ENCODE measurements at places on chromosomes 16 and 17.
A peak's percentile ranks its signal among the peaks of the same experiment; 100 is the strongest.

DNA sequence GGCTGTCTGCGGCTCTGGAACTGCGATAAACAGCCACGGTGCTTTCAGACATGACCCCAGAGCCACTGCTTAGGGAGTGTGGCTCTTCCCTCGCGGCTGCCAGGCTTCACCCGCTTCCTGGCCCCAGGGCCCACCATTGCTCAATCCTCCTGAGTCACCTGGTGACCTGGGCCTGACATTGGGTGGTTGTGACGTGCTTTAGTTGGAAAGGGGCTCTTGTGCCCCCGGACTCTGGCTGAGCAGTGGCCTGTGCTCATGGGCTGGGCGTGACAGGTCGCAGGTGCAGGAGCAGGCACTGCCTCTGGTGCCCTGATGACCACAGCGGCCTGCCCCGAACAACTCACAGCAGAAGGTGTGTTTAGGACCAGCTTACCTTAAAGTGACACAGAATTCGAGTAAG is 8.6 kb upstream of the NUDT16L1 start:
- DNase-seq, result no peak

- peak; percentile 42 for DNase-seq
Measured at GRCh38 chr17:43694081-43694870, 32.6 kb upstream of the MEOX1 start.

GRCh38 chr17:76233588-76234353 is 6.5 kb downstream of the RNF157 start:
- DNase-seq, result no peak

DNA sequence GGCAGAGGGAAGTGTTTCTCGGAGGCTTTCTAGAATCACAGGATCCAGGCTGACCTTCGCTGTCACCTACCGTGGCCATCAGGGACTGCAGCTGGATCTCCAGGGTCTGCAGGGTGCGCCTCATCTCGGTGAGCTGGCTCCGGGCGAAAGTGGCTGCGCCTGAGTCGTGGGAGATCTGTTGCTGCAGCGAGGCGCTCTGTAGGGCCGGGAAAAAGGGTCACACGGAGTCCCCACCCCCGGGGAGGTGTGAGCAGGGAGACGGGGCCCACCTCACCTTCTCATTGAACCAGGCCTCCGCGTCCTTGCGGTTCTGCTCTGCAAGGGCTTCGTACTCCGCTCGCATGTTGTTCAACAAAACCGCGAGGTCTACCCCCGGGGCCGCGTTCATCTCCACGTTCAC is 2.9 kb downstream of the KRT28 start:
- DNase-seq, result no peak

GRCh38 chr16:74281300-74281699 is 15.3 kb upstream of the PSMD7 start:
- no peak for DNase-seq

- no peak for DNase-seq
Measured at GRCh38 chr17:70357190-70357589, 187.9 kb downstream of the KCNJ2 start.

DNA sequence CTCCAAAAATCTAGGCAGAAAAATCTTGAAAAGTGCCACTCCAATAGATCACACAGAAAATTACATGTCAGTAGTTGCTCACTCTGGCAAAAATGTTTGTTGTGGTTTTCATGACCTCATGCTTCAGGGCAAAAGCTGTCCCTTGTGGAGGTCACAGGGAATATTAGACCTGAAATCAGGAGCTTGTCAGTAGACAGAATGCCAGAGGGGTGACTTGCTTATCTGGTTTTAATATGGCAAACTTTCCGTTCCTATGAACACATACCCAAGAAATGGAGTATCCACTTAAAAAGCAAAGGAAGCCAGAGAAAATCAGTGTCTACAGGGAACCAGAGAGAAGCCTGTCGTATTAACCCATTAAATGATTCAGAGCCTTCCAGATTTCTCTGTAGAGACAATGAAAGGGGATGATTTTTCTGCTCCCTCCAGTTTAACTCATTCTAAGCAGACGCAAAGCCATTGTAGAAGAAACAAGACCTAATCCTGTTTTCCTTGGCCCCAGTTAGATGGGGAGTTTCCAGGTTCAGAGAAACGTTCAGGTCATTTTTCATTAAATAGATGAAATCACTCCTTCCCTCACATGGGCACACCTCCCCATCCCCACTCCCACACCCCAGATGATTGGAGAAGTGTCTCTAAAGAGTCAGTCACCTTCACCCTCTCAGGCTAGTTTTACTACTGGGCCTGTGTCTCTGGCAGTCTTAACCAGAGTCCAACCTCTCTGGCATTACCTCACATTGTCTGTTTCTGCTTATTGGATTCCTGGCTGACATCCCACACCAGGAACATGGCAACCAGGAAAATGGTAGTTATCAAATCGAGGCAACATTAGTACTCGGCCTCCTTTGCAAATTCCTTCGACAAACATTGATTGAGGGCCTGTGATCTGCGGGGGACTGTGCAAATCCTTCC is 6.0 kb downstream of the SOX9 start:
- no peak for DNase-seq

DNA sequence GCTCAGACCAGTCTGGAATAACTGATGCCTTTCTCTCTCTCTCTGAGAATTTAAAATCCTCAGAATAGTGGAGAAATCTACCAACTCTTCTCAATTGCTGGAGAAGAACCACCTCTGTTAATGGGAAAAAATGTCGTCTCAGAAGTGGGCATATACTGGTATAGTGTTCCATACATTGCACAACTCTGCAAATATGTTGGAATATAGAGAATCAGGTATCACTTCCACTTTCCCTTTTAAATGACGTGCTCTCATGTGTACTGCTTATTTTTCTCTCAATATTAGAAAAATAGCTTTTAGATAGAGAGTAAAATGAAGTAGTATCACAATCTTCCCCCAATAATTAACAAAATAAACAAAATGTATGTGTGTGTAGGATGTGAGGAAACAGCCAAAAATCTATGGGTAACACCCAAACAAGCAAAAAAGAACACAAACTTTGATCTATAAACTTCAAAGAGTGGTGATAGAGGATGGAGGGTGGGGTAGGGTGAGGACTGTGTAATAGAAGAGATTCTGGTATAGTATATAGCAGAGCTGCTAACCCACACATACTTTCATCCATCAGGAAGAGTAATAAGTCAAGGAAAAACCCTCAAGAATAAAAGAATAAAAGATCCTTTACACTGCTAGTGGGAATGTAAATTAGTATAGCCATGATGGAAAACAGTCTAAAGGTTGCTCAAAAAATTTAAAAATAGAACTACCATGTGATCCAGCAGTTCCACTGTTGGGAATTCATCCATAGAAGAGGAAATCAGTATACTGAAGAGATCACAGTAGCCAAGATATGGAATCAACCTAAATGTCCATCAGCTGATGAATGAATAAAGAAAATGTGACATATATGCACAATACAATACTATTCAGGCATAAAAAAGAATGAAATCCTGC is 46.9 kb downstream of the NFATC3 start:
- no peak for DNase-seq

GRCh38 chr17:27386206-27387075 is 69.8 kb upstream of the KSR1 start:
- DNase-seq, result no peak

- DNase-seq, result no peak
Measured at GRCh38 chr16:78889346-78889745, 711.2 kb downstream of the MAF start.

DNA sequence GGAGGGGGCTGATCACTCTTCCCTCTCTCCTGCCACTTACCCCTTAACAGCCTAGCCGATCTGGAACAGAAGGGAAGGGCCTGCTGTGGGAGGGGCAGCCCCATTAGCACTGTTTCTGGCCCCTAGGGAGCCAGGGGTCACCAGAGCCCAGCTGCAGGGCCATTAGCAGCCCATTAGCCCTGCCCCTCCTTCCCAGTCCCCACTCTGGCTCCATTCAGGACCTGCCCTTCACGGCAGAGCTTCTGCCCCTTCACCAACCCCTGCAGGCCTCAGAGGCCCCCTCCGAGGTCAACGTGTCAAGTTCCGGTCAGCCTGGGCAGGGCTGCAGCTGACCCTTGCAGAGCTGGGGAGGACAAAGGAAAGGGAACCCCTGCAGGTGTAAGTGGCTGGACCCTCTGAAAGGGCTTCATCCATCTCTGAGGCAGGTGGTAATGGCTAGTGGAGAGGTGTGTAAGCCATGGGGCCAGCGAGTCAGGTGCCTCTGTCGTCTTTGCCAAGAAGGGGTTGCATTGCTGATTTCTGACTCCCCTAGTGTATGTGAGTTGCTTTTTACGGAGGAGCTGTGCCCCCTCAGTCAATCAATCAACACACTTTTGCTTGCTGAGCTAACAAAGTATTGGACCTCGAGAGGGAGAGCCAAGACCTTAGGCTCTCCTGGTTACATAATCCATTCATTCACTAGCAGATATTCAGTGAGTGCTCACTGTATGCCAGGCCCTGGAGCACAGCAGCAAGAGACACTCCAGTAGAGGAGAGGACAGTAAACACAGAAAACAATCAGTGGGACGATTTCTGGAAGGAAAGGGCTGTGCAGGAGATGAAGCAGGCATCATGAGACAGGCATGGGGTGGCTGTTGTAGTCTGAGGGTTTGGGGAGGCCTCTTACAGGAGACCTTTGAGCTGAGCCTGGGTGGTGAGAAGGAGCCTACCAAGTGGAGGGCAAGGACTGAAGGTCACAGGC is 18.2 kb upstream of the KCNJ12 start:
- no peak for DNase-seq

DNA sequence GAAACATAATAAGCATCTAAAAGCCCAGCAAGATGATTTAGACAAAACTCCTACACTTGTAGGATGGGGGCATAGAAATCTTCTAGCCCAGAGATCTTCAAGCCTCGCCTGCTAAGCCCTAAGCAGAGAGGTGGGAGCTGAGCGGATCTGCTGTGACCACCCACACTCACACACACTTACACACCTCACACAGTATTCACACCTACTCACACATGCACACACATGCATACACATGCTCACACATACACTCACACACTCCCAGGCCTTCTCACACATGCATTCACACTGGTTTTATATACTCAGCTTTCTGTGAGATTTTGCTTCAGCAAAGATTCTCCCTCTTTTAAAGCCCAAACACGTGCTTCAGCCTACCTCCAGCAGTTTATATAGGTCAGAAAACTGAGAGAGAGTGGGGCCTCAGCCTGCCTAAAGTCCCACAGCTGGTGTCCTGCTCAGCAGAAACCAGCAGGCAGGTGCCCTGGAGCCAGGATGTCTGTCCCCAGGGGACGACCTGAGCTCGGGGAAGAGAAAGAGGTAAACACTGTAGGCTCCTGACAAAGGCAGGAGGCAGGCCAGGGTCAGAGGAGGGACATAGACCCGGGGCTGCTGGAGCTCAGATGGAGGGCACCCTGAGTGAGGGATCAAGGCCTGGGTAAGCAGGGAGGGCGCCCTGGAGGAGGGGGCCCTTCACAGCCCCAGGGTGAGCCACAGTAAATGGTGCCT is 12.0 kb upstream of the KRT19 start:
- no peak for DNase-seq

- no peak for DNase-seq
Measured at GRCh38 chr17:2102931-2103809, 48.3 kb downstream of the HIC1 start.

GRCh38 chr17:7393613-7394451 is 493 bp downstream of the PLSCR3 start:
- no peak for DNase-seq

GRCh38 chr16:62676306-62676705 is 640.1 kb upstream of the CDH8 start:
- DNase-seq, result no peak

GRCh38 chr17:1231456-1231855 is 38.8 kb upstream of the BHLHA9 start:
- DNase-seq, result no peak

- no peak for DNase-seq
Measured at GRCh38 chr16:80614908-80615671, 74.3 kb downstream of the DYNLRB2 start.

- no peak for DNase-seq
Measured at GRCh38 chr17:12730931-12731521, 58.3 kb upstream of the ARHGAP44 start.

DNA sequence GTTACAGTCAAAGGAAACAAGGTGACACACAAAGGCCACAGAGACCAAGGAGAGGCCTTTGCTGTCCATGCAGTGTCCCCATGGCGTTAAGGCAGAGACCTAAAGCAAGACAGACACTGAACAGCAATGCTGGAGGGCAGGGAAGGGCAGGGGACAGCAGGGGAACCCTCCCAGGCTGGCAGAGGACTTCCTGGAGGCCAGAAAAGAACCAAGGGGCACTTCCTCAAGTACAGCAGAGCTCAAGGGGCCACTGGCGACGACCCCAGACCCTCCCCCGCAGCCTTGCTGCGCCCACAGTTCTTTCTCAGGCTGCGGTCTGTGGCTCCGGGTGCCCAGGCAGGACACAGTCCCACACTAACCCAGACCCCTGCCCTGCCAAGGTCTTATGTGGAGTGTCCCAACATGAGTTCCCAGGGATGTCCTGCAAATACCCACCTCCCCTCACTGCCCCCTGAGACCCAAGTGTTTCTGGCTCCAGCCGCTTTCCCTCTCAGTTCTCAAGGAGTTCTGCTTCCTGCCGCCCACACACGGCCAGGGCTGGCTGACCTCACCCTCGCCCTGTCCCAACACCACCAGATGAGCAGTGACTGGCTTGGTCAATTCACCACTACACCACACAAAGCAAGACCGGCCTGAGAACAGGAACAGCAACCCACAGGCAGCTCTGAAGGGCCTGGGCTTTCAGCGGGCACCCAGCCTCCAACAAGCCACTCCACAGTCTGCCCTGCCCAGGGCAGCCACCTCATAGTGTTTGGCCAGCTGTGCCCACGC is 4.2 kb downstream of the CLCN7 start:
- DNase-seq, result no peak

DNA sequence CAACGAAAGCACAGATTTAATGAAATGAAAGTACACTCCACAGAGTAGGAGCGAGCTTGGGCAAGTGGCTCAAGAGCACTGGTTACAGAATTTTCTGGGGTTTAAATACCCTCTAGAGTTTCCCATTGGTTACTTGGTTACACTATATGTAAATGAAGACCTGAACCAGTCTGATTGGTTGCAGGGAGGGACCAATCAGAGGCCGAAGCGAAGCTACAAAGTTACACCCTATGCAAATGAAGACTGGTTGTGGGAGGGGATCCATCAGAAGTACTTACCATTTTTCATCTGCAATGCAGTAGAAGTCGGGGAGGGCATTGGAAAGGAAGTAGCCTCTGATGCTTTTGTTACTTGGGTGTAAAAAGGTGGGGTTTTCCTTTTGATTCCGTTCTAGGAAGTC is 132.0 kb downstream of the PMP22 start:
- no peak for DNase-seq

DNA sequence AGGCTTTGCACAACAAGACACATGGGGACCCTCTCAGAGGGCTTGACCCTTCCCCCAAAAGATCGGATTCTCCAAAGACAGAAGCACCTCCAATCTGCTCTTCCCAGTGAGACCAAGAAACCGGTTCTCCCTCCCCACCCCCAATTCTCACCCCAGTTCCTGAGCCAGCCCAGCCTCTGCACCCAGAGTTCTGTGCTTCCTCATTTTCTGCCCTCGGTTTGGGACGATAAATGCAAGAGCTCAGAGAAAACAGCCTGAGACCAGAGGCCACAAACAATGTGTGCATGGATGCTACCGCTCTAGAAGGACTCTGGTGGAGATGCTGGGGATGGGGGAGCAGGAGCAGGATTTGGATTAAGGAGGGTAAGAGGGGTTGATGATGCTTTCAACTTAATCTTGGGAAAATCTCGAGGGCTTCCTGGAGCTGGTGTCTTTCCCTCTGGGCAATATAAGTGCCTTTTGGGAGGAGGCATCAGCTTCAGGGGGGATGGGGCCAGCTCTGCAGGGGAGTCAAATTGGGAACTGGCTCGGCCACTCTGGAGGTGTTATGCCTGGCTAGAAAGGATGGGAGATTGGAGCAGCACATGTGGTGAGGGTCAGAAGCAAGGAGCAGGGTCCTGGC is 6.0 kb downstream of the KRT15 start:
- no peak for DNase-seq

GRCh38 chr16:2155977-2156848 is 631 bp downstream of the TRAF7 start:
- DNase-seq, result no peak

Data from NK-92 treated with Interleukin-12 subunit alpha and Interleukin-12 subunit beta, amount 100 ng/mL, for 24 hours (cell line).